ENCODE measurements at places on chromosomes 3 and 15.

DNA sequence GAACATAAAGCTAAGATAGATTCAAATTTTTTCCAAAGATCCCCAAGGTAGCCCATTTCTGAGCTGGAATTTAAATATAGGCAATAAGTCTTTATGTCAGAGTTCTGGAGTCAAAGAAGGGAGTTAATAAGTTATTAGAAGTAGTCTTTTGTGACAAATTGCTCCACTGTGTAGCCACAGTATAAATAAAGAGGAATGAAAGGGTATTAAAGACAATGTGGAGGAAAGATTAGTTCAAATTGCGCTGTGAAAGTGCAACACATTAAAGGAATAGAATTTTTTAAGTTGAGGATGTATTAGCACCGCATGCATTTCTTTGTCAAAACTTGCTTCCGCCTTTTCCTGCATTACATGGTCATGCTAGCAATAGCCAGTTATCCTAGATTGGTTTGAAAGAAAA, 666.6 kb upstream of the CCDC54 start:
- DNase-seq = no peak

GRCh38 chr3:108447096-108447847, 63.1 kb downstream of the MYH15 start:
- DNase-seq = no peak

DNA sequence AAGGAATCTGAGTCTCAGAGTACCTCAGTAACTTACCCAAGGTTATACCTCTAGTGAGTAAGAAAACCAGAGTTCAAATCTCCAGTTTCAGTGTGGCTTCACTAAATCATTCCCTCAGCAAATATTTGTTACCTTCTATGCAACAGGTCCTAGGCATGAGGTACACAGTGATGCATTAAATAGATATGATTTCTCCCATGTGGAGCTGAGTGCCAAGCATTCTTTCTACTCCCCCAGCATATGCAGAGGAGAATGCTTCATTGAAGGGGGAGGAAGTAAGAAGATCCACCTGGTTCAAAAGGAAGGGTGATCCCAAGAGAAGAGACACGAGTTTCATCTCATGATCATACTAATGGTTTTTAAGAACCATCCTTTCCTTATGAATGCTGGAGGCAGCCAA, 6.8 kb upstream of the MTHFS start:
- DNase-seq = no peak

DNA sequence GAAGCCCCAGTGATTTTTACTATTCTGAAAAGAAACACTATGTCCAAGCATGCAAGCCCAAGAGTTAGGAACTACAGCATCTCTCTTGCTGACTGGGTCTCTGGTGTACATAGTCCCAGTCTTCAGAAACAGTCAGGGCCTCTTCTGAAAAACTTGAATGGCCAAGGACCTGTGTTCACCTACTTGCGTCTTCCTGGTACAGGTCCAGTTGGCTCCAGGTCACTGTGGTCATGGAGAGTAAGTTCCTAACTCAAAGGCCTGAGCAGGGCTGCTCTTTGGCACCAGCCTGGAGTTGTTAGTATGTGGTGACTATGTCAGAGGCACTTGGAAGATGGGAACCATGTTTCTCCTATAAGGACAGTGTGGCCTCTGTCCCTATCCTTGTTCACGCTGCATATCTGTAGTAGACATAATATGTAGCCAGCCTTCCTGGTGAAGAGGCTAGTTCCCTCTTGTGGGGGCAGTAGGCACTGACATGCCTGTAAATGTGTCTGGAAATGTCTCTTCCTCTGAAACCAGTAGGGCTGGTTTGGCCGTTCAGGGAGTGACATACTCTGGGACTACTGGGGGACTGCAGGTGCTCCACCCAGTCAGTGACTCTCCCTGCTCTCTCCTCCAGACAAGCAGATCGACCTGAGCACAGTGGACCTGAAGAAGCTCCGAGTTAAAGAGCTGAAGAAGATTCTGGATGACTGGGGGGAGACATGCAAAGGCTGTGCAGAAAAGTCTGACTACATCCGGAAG, 2.6 kb upstream of the RBM15B start:
- peak; percentile 16 for DNase-seq

GRCh38 chr3:18556503-18557135, 131.5 kb upstream of the SATB1 start:
- DNase-seq = no peak

DNA sequence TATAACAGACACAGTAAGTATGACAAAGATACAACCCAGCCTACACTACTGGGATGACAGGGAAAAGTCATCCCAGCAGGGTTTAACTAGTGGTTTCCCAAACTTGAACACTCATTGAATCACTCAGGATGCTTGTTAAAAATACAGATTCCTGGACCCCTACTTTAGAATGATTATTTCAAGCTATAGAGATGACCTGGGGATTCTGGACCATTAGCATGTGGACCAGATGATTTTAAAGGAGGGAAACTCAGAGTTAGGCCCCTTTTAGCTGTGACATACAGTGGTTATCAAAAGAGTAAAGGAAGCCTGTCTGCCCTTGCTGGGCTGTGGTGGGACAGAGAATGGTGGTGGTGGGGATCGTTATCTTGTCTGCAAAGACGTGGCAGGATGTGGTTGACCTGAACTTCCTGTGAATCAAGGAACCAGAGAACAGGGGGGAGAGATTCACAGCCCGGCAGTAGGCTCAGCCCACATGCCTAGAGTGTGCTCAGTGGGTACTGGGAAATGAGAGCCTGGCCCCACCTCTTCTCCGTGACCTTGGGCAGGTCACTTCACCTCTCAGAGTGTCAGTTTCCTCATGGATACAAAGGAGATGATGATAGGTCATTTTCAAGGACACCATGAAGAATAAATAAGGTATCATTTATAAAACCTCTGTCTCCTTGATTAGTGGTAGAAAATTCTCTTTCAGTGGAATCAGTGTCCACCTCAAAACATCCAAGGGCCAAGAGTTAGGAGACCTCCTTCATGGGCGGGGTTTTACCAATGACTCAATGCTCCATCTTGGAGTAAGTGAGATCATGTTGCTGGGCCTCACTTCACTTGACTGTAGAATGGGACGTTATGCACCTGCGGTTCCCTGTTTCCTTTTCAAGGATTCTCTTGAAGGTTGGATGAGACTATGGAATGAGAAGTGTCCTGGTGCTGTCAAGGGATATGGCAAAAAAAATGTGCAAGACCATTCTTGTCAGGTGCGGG, 306.5 kb downstream of the RPLP1 start:
- peak; percentile 70 for DNase-seq

GRCh38 chr3:77042882-77043281, 3.0 kb downstream of the ROBO2 start:
- no peak for DNase-seq

DNA sequence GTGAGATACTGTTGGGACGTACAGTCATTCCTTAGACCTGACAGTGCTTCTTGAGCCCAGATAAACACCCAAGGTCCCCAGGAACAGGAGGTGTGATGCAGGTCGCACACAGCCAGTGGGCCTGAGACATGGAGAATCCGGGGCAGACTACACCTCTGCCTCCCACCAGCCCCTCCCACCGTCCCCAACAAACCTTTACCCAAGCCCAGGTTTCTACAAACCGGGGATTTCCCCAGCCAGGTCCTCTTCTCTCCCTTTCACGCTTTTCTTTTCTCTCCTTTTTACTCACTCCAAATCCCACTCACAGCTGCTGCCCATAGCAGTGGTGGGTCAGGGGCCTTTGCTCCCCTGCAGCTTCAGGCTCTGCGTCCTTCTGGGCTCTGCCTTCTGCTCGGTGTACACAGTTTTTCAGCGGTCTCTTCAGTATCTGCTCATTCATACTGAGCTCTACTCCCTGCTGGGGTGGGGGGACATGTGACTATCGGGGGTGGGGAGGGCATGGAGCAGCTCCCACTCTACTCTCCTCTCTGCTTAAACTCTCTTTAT, 4.8 kb upstream of the PCSK6 start:
- no peak for DNase-seq

DNA sequence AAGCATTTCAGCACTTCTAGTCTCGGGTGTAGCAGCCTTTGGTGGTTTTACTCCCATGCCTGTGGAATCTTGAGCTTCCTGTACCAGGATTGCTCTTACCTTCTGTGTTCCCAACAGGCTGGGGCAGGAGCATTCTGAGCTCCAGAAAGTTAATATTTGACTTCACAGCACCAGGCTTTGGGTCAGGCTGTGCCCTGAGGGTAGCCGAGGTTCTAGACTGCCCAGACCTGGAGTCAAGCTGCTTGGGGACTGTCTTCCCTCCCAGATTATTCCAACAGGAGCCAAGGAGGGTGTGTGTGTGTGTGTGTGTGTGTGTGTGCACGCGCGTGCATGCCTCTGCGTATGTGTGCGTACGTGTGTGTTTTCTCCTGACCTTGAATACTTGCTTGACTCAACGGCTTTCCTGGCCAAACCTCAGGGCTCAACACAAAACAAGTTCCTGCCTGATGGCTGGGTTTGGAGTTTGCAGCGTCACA, 94.8 kb downstream of the FLNB start:
- no peak for DNase-seq
